Stimulated activated CD4-positive, alpha-beta T cell treated with anti-CD3 and anti-CD28 coated beads, Interleukin-1b, Interleukin-23, amount 100 ng/mL, for 4 hours (primary cell): ENCODE measurements at places on chromosomes 4 and X.

- no peak for DNase-seq
Observed at GRCh38 chrX:133375615-133376340, 39.5 kb downstream of the GPC4 start.

GRCh38 chr4:15551740-15552446 lies 82.2 kb downstream of the CC2D2A start:
- DNase-seq: no peak

DNA sequence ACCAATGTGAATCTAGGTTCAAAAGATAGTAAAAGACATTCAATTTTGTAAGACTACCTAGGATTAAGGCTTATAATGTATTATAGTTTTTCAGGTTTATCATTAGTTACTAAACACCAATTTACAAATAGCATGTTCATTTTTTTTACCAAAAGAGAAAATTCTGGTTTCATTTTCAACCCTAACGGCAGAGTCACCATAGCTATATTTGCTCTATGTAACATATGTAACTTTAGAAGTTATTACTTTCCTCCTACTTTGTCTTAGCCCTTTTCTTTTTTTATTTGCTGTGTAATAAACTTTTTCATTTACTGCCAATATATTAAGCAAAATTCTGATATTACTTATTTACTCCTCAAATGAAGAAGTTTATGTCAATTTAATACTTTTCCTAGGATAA lies 639.6 kb downstream of the ARAP2 start:
- no peak for DNase-seq

GRCh38 chrX:154734061-154734781 lies 16.7 kb downstream of the GAB3 start:
- DNase-seq: no peak

DNA sequence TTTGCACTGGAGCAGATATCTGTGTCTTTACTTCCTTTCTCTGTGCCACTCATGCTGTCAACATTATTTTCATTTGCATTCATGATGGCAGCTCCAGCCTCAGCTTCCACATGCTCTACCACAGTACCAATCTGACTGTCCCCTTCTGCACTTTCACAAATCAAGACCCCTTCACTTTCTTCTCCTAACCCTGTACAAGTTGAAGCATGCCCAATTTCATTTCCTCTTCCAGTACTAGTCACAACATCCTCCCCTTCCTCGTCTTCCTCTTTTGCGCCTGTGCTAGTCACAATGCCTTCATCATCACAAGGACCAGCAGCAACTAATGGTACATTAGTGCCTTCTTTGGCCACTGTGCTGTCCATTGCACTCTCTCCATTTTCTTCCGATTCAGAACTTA lies 26.5 kb downstream of the BOD1L1 start:
- no peak for DNase-seq

GRCh38 chr4:143407474-143407873 lies 70.8 kb downstream of the GAB1 start:
- DNase-seq: no peak

DNA sequence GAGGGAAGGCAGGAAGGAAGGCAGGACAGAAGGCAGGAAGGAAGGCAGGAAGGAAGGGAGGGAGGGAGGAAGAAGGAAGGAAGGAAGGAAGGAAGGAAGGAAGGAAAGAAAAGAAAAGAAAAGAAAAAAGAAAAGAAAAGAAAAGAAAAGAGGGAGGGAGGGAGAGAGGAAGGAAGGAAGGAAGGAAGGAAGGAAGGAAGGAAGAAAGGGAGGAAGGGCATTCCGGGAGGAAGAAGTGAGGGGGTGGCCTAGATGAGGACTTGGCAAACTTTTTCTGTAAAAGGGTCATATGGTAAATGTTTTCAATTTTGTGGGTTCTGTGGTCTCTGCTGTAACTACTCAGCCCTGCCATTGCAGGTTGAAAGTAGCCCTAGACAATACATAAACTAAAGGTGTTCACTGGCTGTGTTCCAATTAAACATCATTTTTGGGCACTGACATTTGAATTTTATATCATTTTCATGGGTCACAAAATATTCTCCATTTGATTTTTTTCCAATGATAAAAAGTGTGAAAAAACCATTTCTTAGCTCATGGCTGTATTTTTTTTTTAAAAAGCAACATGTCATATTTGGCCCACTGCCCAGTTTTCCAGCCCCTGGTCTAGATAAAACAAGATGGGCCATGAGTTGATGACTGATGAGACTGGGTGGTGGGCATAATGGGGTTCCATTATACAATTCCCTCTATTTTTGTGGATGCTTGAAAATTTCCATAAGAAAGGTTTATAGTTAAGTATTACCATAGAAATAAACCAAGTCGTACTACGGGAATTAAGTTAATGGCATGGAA lies 3.1 kb downstream of the ZNF630 start:
- DNase-seq: no peak

DNA sequence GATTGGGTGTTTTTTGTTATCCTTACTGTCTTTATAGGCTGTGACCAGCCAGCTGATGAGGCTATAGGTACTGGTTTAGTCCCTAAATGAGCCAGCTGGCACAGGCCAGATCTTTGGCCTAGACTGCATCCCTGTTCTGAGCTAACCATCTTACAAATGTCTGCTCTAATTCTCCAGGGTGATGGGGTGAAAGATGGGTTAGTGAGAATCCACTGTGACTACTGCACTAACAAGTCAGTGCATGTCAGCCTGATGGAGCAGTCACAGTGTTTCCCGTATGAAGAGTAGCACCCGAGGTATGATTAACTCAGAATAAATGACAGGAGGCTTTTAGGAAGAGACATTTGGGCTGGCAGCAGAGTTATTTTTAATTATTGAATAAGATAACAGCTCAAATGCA lies 181.0 kb downstream of the DCTD start:
- DNase-seq: no peak
